Suppressor macrophage treated with lipopolysaccharide for 4 hours (primary cell): ENCODE measurements at places on chromosomes 1 and 21.
A peak's percentile ranks its signal among the peaks of the same experiment; 100 is the strongest.

DNA sequence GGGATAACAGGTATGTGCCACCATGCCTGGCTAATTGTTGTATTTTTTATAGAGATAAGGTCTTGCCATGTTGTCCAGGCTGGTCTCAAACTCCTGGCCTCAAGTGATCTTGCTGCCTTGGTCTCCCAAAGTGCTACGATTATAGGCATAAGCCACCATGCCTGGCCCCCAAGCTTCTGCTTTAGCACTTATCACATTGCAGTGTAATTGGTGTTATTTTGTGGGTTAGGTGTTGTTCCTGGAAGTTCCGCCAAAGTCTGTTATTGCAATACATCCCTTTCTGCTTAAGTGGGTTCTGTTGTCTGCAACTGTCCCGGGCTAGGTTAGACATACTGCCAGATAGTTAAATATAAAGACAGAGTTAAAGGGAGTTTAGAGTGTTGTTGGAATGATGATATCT is 3.4 kb downstream of the ZCCHC17 start:
- no peak for DNase-seq

DNA sequence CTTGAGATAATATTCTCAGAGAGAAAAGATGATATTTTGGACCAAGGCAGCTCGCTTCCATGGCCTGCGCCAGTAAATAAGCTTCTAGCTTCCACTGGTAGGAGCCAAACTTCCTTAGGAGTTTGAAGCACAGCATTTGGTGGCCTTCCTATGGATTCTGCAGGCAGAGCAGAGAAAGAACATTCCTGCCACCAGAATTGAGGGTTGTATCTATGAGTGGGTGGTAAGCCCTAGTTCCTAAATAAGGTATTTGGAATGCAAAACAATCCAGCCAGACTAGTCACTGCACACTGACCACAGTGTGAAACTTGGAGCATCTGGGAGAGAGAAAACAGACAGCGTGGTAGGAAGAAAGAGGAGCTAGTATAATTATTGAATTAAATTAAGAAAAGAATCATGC is 54.1 kb upstream of the BCAR3 start:
- no peak for DNase-seq

- DNase-seq: no peak
These were observed 82.2 kb upstream of the C1orf105 start for GRCh38 chr1:172338295-172338735.

DNA sequence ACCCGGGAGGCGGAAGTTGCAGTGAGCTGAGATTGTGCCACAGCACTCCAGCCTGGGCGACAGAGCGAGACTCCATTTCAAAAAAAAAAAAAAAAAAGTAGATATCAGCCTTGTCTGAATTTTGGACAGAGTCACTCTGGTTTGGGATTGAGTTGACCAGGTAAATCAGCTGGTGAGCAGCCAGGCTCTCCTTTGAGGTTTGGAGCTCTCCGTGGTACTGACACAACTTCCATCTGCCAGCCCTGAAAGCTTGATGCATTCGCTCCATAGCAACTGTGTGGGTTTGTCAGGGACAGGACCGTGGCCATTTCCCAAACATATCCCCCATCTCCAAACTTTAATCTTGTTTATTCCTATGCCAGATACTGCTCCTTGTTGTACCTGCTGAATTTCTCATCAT is 155.2 kb downstream of the DMRTA2 start:
- DNase-seq: no peak

DNA sequence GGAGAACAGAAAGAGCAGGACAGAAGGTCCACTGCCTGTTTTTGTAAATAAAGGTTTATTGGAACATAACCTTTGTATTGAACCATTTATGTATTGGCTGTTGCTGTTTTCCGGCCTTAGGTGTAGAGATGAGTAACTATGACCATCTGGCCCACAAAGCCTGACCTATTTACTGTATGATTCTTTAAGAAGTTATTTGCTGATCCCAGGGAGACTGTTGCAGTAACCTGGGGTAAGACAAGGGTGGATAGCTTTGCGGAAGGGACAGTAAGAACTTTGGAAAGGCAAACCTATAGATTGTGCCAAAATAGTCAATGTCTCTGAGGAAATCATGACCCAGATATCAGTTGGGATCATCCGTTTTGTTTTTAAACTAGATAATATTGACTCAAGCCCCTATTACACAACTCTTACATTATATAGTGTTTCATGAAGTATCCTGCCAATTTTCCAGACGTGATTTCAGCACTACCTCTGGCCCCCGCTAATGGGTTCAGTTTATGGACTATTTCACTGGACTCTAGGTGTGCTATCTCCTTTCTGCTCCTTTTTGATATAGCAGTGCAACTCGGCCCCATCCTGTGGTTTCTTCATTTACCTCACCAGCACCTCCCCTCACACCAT is 20.8 kb upstream of the TLCD4 start:
- no peak for DNase-seq

DNA sequence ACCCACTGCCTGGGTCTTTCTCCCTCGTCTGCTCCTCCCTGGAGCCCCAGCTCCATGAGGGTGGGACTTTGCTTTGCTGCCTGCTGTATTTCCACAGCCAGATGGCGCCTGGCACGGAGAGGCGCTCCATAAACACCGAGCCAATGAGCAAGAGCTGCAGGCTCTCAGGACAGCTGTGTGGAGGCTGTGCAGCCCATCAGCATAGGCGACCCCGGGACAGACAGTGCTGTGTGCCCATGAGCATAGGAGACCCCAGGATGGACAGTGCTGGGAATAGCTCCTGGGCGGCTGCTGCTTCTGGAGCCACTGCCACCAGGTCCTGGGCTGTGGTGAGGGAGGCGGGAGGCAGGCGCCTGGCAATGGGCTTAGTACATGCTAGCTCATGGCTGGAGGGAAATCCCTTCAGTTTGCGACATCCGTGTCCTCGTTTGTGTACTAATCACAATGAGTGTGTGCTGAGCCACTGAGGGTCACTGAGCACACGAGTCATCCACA is 29.2 kb downstream of the CEP104 start:
- DNase-seq: no peak

- no peak for DNase-seq
These were observed 8.3 kb upstream of the MIIP start for GRCh38 chr1:12010746-12011570.

DNA sequence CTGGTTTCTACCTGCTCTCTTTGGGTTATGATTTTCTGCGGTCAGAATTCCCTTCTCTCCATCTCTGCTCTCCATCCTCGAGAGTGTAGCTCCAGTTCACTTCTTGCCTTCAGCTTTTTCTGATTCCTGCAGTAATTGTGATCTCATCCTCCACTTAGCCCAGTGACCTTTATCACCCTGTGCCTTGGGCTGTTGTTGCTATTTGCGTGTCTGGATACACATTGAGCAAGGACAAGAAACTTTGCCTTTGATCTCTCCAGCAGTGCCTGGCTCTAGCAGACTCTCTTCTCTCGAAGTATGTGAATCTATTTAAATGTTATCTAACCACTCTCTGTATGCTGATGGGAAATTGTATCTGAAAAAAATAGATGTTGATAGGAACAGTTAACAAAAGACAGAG is 76.4 kb upstream of the MARK1 start:
- DNase-seq: no peak

DNA sequence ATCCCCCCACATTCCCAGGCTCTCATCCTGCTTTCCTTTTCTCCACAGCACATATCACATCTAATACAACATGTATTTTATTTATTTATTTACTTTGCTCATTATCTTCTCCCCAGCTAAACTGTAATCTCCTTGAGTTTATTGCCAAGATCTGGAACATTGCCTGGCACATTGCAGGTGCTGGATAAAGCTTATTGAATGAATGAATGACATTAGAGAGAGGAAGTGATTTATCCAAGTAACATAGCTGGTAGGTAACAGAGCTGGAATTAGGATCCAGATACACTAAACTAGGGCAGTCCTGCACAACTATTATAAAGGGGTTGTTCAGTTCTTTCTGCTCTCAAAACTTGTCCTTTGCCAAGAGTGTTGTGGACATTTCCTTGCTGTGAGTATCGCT is 8.6 kb upstream of the PTAFR start:
- DNase-seq: no peak

DNA sequence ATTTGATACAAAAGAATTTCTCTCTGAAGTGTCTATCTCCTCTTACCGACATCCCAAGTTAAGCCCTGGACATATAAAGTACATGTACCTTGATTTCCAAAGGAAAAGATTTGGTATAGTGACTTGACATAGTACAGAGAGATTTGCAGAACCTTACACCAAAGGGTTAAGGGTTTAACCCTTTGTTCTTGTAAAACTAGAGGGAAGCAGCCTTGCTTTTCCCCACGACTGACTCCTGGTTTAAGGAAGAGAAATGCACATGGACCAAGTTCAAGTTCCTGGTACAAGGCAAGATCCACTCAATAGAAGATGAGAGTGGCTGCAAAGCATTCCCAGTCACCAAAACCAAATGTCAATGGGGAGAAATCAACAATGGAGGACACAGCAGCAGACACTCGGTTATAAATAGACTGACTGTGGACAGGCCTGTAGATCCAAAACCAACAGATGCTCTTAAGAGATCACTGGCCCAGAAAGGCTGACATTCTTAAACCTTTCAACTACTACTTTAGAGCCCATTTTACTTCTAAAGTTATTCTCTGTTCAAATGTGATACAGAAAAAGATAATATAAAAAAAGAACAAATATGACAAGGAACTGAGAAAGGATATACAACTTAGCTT is 69.4 kb downstream of the PUM1 start:
- no peak for DNase-seq

GRCh38 chr1:238642231-238642630 is 744.1 kb upstream of the CHRM3 start:
- DNase-seq: no peak

DNA sequence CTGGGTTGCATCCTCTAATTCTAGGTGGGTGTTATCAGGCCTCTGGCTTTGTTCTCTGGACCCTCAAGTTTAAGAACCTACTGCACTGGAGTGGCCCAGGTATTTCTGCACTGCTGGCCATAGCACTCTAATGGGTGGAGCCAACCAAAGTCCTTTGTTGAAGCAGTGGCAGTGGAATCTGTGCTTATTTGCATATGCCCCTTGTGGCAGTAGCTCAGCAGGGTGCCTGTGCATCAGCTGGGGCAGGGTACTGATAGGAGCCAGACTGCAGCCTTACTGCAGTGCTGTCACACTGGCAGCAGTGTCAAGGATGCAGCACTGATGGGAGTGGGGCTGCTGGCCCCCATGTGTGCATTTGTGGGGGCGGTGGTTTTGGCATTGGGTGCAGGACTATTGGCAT is 660.6 kb downstream of the LRRIQ3 start:
- no peak for DNase-seq

DNA sequence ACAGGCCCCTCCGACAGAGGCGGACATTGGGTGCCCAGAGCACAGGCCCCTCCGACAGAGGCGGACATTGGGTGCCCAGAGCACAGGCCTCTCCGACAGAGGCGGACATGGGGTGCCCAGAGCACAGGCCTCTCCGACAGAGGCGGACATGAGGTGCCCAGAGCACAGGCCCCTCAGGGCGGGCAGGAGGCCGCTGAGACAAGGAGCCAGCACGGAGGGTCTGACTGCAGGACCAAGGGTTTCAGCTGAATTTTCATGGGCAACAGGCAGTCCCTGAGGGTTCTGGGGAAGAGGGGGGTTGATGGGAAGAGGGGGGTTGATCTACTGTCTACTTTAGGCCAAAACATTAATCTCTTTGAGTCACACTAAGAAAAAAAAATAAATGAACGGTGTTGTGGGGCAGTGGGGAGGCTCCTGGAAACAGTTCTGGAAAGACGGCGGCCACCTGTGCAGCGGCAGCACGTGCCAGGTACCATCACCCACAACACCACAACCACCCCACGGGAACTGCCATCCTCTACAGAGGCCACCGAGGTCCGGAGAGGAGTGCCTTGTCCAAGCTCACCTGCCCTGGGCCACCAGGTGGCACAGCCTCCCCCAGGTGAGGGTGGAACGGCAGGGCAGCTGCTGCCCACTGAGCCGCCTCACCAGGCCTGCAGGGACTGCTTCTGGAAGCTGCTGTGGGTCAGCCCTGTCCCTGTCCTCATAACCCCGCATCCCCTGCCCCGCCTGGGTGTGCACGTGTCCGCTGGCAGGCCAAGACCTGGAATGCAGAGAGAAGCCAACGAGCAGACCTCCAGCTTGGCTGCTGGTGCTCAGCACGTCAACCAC is 20.5 kb downstream of the PRDM15 start:
- DNase-seq: no peak

DNA sequence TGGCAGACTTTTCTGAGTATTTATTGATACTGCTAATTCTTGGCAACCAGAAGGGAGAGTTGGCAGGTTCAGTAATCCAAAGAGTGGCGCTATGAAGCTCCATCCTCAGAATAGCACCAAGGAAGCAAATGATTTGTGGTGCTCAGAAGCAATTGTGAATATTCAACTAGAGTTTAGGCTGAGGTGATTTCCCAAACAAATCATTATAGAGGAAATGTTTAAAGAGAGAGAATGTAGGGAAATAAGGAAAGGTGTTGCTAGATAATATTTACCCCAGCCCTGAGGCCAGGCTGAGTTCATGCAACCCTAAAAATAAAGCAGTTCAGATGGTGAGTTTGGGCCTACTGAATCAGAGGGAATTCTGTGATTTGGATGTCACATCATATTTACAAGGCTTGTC is 363.4 kb upstream of the PLXNA2 start:
- no peak for DNase-seq

DNA sequence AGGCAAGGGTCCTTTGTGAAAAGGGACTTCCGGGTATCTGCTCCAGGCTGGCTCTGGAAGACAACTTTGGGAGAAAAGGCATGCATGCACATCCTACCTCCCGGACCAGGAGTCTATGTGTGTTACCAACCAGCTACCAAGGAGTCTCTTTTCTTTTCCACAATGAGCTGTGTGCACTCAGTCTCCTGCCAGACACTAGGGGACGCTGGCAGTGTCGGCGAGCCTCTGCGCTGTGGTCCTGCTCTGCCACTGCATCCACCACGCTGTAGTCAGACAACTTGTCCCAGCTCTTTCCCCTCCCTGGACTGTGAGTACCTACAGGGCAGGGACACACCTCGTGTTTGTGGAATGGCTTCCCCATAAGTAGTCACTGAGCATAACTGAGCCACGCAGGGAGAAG is 5.1 kb upstream of the SSR2 start:
- peak; percentile 54 for DNase-seq

- DNase-seq: no peak
These were observed 419.4 kb downstream of the GPATCH2 start for GRCh38 chr1:217211486-217211885.

GRCh38 chr1:1779691-1780597 is 1.7 kb upstream of the NADK start:
- peak; percentile 96 for DNase-seq

DNA sequence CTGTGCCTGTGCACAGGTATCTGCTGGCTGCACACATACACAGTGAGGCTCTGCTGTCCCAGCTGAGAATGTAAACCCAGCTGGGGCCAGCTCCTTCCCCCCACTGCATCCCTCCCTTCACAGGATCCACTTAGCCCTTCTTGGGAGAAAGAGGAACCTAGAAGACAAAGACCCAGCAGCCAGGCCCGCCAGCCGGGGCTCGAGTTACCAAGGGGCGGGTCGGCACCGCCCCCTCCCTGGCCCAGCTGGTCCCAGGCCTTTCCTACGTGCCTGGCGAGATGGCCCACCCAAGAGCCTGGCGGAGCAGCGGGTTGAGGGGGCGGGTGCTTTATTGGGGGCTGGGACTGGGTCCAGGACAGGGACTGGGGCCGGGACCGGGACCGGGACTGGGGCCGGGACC is 2.1 kb downstream of the SH3BGRL3 start:
- DNase-seq: no peak

GRCh38 chr1:150152772-150153456 is 3.2 kb downstream of the PLEKHO1 start:
- DNase-seq: peak; percentile 86
